ENCODE measurements at places on chromosomes 3 and 15.

DNA sequence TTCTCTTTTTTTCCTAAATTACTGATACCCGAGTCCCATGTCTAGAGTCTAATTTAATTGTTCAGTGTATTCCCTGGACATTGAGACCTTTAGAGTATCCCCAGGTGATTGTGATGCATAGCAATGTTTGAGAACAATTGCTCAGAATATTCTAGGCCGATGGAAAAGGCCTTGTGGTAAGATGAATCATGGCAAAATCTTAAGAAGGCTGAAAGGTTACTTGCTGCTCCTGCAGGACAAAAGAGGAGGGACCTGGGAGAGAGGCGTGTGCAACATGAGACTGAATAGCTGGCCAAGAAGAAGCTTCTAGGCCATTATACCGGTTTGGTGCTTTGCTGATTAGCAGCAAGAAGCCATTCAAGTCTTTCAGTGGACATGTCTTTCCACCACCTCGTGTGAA lies 256.6 kb downstream of the ROBO2 start:
- DNase-seq: no peak

DNA sequence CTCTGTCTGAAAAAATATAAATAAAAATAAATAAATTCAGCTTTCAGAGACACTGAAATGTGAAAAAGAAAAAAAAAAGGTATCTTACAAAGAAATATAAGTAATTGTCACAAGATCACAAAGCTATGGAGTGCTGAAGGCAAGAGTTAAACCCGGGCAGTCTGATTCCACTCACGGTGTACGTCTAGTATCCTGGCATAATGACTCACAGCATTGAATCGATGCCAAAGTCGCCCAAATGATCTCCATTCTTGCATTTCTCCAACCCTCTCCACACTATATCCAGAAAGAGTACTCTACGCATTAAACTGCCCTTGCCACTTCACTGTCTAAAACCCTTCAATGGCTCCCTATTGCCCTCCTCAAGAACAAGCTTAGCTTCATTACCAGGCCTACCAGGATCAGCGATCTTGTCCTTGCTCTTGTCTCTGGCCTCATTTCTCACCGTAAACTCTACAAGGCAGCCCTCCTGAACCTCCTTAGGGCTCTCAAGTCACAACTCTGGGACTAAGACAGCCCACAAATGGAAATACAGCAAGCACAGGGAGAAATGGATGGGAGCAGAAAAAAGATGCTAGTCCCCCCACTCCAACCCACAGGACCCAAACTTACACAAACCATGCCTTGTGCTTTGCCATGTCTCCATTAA lies 7.7 kb downstream of the SUCLG2 start:
- no peak for DNase-seq

- no peak for DNase-seq
These were observed 26.4 kb downstream of the PTPN23 start for GRCh38 chr3:47407237-47407636.

- DNase-seq: no peak
These were observed 7.2 kb upstream of the PLCL2 start for GRCh38 chr3:16877505-16877904.

GRCh38 chr15:81337241-81337640 lies 13.3 kb upstream of the STARD5 start:
- no peak for DNase-seq

GRCh38 chr3:60079076-60079475 lies 1029.3 kb upstream of the CFAP20DC start:
- DNase-seq: peak; percentile 32

DNA sequence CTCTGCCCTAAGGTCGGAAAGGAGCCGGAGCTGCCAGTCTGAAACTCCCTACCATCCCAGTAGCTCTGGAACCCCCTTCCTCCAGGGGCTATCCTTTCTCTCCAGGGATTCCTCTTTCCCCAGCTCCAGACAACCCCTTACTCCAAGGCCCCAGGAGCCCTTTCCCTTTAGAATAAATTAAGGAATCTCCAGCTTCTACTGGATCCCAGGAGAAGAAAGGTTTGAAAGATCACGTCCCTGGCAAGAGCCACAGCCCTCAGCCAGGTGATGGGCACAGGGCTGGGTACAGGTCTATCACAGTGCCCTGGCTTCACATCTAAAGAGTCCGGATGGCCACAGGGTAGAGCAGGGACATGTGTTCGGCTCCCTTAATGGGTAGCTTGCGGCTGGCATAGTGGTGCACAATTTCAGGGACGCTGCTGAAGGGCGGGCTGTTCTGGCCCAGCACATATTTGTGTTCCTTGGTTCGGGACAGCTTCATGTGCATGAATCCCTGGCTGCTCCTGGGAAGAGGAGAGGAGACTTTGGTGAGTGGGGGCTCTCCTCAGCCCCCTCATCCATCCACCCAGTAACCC lies 20.0 kb downstream of the SHF start:
- DNase-seq: no peak

GRCh38 chr3:66672830-66673229 lies 172.0 kb upstream of the LRIG1 start:
- DNase-seq: no peak

DNA sequence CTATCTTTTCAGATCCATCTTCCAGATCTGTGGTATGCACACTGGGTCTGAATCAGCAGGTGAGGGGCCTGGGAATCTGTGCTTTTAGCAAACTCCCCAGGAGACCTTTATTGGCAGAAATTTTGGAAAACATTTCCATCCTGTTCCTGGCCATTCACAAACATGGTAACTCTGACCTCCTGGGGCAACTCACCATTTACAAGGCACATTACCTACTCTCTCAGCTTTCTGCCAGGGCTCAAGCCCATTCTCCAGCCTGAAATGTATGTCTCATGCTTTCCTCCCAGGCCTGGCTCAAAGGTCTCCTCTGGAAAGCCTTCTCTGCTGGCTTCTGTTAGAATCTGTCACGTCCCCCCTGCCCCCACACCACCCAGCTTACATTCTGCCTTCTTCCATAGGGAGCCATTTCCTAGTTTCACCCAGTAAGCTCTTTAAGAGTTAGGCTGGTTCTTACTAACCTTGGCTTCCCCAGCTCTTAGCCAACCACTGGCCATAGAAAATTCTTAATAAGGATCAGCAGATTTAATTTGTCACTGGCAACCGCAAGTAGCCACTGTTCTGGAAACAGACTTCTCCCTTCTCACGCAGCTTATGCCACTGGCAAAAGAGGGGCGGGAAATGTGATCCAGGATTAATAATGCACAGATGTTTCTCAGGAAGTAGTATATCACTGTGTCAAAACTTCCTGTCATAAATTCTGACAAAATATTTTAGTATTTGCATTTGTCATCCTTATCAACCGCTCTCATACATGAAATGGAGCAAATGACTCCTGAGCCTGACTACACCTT lies 55.0 kb downstream of the RORA start:
- DNase-seq: no peak

- DNase-seq: no peak
These were observed 14.3 kb downstream of the PARP14 start for GRCh38 chr3:122694966-122695365.

GRCh38 chr3:193236599-193236998 lies 4.4 kb upstream of the PLAAT1 start:
- no peak for DNase-seq

DNA sequence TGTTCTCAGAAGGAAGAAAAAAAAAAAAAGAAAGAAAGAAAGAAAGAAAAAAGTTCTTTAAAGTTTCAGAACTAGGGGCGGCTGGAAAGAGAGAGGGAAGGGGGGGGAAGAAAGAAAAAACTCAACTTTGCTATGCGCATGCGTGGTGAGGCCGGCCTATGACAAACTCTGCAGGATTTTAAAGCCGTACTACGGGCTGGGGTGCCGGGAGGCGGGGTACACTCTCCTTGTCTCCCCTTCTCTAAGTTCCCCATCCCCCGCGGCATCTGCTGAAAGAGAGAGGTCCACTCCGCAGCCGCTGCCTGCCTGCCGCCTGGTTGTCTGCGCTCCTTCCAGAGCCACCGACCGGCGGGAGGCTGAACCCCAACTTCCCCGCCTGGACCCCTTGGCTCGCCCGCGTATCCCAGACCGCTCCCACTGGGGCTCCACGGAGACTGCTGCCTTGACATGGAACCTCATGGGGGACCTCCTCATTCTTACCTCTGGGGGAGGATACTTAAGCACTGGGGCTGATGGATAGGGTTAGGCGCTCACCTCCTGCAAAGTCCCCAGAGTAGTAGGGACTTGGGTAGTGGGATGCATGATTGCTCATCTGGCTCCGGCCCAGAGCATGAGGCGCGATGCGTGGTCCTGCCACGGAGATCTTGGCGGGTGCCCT lies 1.4 kb upstream of the WNT5A start:
- DNase-seq: peak; percentile 37

DNA sequence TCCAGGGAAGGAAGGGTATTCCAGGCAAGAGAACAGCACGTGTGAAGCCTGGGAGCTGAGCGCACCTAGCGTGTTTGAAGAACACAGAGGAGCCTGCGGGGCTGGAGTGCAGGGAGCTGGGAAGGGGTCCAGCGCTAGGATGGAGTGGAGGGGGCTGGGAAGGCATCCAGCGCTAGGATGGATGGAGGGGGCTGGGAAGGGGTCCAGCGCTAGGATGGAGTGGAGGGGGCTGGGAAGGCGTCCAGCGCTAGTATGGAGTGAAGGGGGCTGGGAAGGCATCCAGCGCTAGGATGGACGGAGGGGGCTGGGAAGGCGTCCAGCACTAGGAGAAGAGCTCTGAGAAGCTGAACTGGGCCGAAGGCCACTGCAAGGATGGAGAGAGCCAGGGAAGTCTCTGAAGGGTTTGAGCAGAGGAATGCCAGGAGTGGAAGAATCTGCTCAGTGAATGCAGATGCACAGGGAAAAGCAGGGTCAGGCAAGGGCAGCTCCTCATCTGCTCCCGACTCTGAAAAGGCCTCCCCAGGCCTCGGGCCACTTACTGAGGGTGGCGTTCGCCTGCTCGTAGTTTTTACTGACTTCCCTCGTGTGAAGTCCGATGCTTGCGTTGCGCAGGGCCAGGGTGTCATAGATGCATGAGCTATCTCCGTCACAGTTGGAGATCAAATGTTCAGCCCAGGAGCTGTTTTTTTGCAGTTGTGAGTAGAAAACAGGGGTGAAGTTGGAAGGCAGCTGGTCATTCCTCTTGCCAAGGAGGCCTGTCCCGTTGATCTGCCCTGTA lies 39.8 kb downstream of the MUC20 start:
- no peak for DNase-seq

DNA sequence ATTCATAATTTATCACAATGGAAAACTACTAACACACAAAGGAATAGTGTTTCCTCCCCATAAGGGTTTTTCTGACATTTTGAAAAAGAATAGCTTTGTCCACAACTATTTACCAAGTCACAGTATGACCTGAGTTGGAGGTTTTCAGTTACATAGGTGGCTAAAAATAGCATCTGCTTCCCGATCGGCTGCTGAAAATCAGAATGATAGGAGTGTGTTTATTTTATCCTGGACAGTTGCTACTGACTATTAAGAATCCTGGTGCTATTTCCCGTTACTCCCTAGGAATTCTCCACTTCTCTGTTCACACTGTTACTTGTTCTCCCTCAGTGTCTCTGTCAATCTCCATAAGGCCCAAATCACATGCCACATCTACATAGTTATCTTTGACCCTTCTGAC lies 353.9 kb upstream of the RARB start:
- no peak for DNase-seq

- DNase-seq: peak; percentile 70
These were observed 15.8 kb downstream of the ABHD17C start for GRCh38 chr15:80710635-80711554.

- no peak for DNase-seq
These were observed 10.4 kb downstream of the NR2F2 start for GRCh38 chr15:96340598-96341512.

DNA sequence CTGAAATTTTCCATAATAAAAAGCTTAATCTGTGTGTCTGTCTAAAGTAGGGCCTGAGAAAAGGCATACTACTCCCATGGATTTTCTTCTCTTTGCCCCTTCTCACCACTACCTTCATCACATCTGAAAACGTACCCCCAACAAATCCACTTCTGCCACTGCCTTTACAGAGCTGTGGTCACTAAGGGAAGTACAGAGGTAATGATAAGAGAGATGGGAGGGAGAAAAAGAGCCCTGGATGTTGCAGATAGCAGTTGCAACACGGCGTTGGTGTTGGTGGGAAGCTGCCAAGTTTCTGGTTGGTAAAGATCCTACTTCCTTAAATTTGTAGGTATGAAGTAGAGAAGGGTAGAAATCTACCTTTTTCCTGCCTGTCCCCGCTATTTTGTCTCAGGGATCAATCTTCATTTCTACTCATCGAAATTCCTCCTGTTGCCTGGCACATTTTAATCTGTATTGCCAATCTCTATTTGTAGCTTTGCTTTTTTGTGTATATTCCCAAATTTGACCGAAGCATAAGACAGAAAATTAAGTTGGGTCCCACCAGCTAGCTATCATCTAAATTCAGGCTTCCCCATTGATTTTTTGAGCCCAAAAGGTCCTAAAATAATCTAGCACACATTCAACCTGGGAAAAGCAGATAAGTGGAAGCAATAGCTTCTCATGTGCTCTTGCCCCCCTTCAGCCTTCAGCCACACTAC lies 102.9 kb downstream of the TFDP2 start:
- DNase-seq: no peak

GRCh38 chr15:39247574-39247973 lies 333.3 kb upstream of the THBS1 start:
- no peak for DNase-seq

Measured in activated CD8-positive, alpha-beta T cell treated with anti-CD3 and anti-CD28 coated beads, Interleukin-2, amount 10 ng/mL, durations not matched to agents 7 days and 5 days (primary cell).